Activated CD4-positive, alpha-beta T cell treated with anti-CD3 and anti-CD28 coated beads for 24 hours (primary cell): ENCODE measurements at places on chromosomes 5 and 9.

GRCh38 chr5:181152406-181152805 is 5.0 kb downstream of the OR2V2 start:
- no peak for DNase-seq

GRCh38 chr9:129341987-129342348 is 163.9 kb upstream of the IER5L start:
- DNase-seq, result no peak

GRCh38 chr9:126386088-126386487 is 59.5 kb downstream of the MVB12B start:
- DNase-seq, result no peak

DNA sequence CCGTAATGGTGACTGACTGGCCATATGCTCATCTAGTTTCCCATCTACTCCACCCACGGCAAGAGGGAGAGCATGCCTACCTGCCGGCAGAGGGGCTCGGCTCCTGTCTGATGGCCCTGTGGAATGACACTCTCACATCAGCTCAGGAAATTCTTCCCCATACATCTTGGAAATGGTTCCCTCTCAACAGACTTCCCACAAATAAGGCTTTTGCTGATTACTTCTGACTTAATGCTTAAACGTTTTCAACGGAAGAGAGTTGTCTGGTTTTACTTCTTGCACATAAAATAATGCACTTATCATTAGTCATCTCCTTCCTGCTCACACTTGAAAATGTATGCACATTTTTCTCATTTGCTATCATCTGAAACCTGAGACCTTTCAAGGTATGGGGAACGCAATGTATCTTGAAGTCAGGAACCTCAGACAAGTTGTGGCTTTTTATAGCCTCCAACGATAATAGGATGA is 129.5 kb downstream of the TTLL11 start:
- no peak for DNase-seq

DNA sequence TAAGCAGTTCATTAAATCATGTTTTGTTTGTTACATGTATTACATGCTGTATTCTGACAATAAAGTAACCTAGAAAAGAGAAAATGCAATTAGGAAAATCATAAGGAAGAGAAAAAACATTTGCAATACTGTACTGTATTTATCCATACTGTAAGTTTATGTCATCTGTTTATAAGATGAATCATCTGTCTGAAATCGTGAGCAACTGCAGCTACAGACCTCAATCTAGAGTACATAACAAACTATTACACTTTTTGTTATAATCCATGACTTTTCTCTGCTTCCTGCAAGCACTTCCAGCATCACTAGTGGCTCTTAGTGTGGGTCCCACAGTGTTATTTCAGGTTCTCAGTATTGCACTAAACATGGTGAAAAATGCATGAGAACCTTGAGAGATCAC is 144.4 kb upstream of the NR4A3 start:
- DNase-seq, result no peak

- DNase-seq, result no peak
Measured at GRCh38 chr5:115475788-115476187, 68.8 kb downstream of the FEM1C start.

DNA sequence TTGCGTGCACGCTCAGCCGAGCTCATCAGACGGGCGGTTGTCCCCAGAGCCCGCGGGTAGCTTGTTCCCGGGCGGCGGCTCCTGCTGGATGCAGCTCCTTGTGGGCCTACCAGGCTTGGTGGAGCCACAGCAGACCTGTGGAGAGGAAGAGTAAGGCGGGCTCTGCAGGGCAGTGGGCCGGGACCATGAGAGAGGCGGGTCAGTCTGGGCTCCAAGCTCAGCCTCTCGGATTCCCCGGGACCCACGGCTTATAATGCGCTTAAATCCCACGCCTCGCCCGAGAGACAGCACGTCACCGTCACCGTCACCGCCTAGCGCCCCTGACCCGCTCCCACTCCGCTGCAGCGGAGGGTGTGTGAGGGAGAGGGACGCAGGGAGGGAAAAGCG is 1.9 kb upstream of the ANKRD18A start:
- no peak for DNase-seq

GRCh38 chr5:165477546-165477945 is 1972.1 kb downstream of the MAT2B start:
- DNase-seq, result no peak

DNA sequence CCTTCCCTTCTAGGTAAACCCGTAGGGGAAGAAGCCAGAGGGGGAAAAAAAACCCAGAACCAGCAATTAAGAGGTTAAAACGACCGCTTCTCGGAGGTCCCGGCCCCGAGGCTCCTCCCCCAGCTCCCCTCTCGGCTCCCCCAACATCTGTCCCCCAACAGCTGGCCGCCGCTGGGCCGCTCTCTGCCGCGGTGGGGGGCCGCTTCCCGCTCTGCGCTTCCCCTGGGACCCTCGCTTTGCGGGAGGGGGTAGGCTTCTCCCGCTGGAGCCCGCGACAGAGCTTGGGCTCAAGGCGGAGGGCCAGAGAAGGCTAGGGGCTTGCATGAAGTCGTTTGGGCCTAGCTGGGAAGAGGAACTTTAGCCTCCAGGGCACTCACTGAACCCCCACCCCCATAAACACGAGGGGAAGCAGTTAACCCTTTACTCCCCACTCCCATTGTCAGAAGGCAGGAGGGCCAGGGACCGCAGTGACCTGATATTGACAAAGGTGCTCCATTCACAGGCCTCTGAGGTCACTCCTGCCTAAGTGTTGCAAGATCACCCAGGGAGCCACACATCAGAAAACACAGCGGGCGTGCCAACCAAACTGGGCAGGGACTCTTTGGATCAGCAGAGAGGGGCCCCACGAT is 7.5 kb downstream of the LHX6 start:
- DNase-seq, result no peak

DNA sequence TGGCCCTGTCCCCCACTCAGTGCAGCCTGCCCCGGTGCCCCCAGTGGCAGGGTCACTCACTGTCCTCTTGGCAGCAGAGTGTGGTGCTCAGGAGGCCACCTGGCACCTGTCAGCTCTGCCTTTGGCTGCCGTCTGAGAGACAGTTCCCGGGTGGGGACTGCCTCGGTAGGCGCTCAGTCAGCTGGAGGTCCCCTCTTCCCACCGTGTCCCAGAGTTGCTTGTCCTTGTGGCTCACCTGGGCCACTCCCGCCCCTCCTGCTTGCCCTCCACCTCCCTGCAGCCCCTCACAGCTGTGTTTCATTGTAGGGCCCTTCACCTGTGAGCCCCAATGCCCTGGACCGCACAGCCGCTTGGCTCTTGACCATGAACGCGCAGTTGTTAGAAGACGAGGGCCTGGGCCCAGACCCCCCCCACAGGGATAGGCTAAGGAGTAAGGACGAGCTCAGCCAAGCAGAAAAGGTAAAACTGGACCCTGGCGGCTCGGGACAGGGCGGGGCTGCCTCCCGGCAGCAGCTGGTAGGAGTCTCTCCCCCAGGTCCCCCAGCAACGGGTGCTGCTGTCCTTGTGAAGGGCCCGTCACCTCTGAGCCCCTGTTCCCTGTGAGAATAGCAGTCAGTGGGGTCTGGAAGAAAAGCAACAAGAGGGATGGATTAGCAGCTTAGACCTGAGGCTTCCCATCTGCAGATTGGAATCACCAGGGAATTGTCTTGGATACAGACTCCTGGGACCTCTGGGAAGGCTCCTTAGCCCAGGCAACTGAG is 122.7 kb downstream of the DAB2IP start:
- DNase-seq, result no peak

DNA sequence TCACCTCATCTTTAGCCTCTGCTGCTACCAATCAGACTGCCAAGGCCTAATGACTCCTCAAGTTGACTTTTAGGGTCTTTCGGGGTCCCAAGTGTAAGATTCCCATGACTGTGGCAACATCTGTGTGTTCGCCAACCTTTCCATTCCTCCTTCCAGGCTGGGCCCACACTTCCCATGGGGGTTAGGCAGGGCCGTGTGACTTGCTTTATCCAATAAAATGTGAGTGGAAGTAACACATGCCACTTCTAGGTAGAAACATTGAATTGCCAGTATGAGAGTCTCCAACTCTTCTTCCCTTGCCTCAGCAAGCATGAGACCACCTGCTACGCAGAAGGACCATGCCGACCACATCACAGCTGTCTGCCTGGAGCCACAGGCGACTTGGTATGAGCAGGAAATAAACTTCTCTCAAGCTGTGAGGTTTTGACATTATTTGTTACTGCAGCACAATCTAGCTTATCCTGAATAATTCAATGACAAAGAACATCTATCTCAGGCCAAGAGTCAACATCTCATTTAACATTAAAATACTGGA is 190.4 kb upstream of the IER5L start:
- no peak for DNase-seq

DNA sequence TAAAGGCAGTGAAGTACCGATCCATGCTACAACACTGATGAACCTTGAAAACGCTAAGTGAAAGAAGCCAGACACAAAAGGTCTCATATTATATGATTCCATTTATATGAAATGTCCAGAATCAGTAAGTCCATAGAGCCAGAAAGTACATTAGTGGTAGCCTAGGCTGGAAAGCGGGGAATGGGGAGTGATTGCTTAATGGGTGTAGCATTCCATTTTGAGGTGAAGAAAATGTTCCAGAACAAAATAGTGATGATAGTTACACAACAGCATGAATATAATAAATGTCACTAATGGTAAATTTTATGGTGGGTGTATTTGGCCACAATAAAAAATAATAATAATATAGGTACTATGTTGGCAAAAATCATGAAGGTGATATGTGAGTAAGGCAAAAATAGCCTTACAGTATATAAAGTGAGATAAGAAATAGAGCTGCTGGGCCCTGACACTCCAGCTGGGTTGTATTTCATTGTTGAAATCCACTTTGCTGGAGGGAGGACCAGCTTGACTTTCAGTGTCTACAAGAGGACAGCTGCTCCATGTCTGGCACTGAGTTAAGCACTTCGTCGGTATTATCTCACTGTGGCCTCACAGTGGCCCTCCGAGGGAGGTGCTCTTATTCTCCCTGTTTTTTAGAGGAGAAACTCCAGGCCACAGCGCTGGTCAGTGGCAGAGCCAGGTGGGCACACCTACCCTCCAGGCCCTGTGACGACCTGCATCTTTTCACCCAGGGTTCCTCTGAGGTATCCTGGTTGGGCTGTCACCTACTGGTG is 22.4 kb upstream of the ANGPTL2 start:
- no peak for DNase-seq

DNA sequence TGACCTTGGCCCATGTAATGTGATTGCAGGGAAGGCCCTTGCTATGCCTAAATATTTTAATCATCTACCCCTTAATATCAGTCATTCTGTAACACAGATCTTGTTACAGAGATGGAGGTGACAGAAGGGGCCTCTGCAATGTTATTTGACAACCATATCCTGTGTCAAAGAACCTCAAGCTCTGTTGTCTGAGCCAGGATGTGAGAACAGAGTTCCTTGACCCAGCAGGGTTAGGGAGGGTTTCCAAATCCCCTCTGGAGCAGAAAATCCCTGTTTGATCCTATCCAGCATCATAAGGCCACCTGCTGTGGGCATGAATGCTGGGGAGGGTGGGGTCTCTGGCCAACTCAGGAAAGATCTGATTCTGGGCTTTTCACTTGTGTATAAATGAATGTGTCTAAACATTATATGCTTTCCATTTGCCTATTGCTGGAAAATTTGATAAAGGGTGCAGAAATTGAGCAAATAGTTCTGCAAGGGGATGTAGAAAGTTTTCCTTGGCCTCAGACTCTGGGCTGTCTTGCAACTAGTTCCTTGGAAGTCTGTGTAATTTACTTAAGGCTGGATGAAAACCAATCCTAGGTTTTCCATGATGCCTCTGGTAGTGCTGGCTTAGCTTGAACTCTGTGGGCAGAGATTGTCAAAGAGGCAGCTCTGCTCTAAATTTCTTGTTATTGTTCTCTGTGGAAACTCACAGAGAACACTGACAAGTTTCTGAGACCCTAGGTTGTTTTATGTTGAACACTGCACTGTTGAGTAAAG is 71.0 kb downstream of the PGM5 start:
- DNase-seq, result no peak

GRCh38 chr9:90841213-90841612 is 39.6 kb downstream of the SYK start:
- DNase-seq, result no peak

DNA sequence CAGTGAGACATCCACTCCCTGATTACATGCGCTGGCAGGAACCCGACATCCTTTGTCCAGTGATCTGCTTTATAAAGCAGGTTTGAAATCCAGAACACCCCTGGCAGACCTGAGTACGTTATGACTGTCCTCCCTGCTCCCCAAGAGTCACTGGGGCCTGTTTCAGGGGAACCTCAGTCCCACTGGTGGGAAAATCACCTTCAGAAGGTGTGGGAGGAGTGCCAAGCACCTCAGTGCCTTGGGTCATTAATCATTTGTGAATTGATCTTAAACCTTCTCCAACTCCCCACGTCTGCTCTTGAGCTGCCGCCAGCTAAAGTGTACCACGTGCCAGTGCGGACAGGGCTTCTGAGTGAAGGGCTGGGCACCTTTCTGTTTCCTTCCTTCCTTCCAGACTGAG is 16.2 kb downstream of the SLC6A3 start:
- DNase-seq, result no peak
